ENCODE measurements at places on chromosomes 1 and 21. TPM values are rescaled to one million over a fixed set of nuclear protein-coding genes. Genes with fewer than 3 reads are reported as not detected.

GRCh38 chr1:227280836-227281235 is 37.5 kb downstream of the CDC42BPA start:
- DNase-seq = no peak

PDE9A gene
- 8.5 TPM for total RNA-seq

- no peak for DNase-seq
Observed at GRCh38 chr1:175154629-175155472, 37.7 kb downstream of the KIAA0040 start.

- DNase-seq = no peak
Observed at GRCh38 chr1:115091572-115091971, 2.3 kb upstream of the TSPAN2 start.

- no peak for DNase-seq
Observed at GRCh38 chr1:214050513-214051401, 63.0 kb downstream of the PROX1 start.

DNA sequence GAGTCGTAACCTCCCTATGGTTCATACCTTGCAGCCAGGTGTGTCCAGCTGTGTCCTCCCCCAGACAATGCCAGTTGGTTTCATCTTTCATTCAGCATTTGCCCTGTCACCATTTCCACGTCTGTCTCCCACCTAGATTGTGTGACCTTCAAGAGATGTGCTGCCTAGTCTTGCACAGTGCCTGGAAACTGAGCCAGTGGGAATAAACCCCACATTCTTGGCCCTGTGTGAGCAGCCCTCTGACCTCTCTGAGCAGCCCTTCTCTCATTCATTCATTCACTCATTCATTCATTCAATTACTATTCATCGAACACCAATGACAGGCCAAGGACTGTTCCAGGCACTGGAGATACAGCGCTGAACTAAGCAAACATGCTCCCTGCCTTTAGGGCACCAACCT is 115.7 kb downstream of the GRIK3 start:
- peak; percentile 19 for DNase-seq

DNA sequence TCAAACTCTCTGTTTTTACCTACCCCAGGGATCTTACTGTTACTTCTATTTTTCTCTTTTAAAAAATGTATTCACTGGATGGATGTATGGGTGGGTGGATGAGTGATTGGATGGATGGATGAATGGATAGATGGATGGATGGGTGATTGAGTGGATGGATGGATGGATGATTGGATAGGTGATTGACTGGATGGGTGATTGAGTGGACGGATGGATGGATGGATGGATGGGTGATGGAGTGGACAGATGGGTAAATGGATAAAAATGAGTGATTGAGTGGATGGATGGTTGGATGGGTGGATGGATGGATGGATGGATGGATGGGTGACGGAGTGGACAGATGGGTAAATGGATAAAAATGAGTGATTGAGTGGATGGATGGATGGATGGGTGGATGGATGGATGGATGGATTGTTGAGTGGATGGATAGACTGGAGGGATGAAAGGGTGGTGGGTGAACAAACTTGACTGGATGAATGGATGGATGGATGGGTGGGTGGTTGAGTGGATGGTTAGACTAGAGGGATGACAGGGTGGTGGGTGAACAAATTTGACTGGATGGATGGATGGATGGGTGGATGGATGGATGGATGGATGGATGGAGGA is 118.0 kb upstream of the ZBTB40 start:
- no peak for DNase-seq
